ENCODE measurements at places on chromosomes 7 and 10.

DNA sequence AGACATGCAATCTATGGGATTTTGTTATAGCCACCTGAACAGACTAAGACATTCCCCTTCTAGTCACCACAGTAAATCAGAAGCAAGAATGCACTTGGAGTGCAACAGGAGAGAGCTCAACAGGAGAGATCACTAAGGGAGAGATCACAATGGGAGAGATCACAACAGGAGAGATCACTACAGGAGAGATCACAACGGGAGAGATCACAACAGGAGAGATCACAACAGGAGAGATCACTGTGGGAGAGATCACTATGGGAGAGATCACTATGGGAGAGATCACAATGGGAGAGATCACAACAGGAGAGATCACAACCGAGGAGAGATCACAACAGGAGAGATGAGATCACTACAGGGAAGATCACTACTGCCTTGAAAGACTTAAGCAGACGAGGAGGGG lies 238.5 kb upstream of the PITRM1 start:
- no peak for DNase-seq

GRCh38 chr7:107463139-107464078 lies 6.4 kb upstream of the GPR22 start:
- DNase-seq, result peak; percentile 66

DNA sequence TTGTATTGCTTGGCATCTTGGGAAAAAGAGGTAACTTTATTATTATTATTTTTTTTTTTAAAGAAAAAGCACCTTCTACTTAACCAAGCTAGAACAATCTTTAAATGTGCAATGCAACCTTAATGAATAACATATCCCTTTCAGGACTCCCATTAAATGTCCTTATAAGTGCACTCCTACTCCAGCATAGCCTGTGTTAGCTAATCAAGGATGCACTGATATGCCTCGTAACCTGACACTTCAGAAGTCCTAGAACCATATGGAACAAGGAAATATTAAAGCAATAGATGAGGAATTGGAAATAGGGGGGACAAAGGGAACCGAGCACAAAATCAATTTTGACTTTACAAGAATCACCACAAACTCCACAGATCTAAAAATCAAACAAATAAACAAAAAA lies 522.4 kb downstream of the PARD3 start:
- DNase-seq, result no peak

GRCh38 chr10:9076066-9076465 lies 1021.6 kb downstream of the GATA3 start:
- DNase-seq, result no peak

GRCh38 chr10:96719850-96720421 lies 378 bp downstream of the PIK3AP1 start:
- peak; percentile 12 for DNase-seq

GRCh38 chr10:77501846-77502261 lies 135.8 kb downstream of the KCNMA1 start:
- no peak for DNase-seq

- DNase-seq, result peak; percentile 97
Observed at GRCh38 chr10:14648005-14648765, 126.5 kb downstream of the FAM107B start.

- DNase-seq, result no peak
Observed at GRCh38 chr10:42648512-42648911, 10.1 kb upstream of the ZNF33B start.

DNA sequence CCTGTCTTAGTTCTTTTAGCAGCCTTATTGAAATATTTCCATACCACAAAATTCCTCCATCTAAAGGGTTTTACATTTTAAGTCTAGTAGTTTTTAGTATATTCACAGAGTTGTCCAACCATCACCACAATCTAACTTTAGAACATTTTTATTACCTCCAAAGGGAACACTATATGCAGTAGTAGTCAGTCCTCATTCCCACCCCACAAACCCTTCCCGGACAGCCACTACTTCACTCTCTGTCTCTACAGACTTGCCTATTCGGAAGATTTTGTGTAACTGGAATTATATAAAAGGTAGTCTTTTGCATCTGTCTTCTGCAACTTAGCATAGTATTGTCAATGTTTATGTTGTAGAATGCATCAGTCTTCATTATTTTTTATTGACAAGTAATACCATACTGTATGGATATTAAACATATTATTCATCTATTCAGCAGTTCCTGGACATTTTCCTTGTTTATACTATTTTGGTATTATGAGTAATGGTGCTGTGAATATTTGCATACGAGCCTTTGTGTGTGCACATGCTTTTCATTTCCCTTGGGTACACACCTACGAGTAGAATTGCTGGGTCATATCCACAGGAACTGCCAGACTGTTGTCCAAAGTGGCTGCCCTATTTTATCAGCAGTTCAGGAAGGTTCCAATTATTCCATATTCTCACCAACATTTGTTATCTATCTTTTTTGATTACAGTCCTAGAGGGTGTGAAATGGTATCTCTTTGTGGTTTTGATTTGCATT lies 60.9 kb upstream of the LANCL2 start:
- DNase-seq, result no peak

GRCh38 chr7:67525588-67525987 lies 529.0 kb downstream of the TYW1 start:
- no peak for DNase-seq

- no peak for DNase-seq
Observed at GRCh38 chr7:126486806-126487205, 765.9 kb downstream of the GRM8 start.

GRCh38 chr10:20004087-20004523 lies 187.9 kb downstream of the PLXDC2 start:
- peak; percentile 31 for DNase-seq

GRCh38 chr7:121451367-121452094 lies 55.4 kb upstream of the FAM3C start:
- no peak for DNase-seq

- DNase-seq, result no peak
Observed at GRCh38 chr7:23864973-23865372, 155.0 kb downstream of the STK31 start.
